ENCODE measurements at places on chromosomes 13 and 19.

GRCh38 chr19:7965259-7965841, 21.9 kb upstream of the TIMM44 start:
- no peak for DNase-seq

- peak; percentile 96 for DNase-seq
Observed at GRCh38 chr19:16118489-16119033, 6.9 kb downstream of the RAB8A start.

- no peak for DNase-seq
Observed at GRCh38 chr13:88704600-88705275, 1033.6 kb downstream of the SLITRK5 start.

DNA sequence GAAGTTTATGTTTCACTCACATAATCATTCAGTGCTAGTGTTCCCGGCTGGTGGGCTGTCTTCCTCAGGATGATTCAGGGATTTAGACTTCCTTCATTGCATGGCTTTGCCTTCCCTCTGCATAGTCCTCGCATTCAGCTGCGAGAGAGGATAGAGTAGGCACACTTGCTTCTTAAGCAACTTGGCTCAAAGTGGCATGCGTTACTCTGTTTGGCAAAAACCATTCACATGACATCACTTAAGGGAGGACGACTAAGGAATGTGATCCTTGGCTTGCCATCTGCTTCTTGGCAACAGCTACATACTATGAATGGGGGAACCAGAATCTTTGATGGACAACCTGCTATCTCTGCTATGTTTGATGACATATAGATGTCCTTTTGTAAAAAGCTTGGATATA, 359.3 kb downstream of the TDRD3 start:
- DNase-seq, result no peak

DNA sequence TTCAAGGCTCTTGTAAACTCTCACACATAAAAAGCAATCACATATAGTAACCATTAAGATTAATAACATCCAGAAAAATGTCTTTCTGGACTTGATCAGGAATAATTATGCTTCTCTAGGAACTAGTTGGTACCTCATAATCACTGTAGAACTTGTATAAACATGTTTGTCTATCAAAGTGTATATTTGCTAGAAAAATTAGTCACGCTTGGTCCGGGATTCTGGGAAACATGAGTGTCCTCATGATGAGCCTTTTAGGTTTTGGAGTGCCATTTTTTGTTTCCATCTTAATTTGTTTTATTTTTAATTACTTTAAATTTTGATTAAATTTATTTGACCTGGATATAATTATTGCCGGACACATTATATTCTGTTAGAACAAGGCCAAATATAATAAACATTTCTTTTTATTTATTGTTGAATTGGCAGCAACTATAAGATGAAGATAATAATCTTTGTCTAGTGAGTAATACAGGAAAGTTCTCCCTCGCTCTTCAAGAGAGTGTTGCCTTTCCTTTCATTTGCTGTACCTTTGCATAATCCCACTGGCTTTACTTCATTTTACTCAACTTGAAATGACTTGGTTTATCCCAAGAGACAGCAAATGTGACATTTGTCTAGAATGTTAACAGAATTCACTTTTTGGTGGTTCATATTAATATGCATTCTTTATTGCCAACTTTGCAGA, 207.0 kb downstream of the NALCN start:
- DNase-seq, result no peak

- no peak for DNase-seq
Observed at GRCh38 chr13:24784319-24784718, 20.4 kb downstream of the RNF17 start.

DNA sequence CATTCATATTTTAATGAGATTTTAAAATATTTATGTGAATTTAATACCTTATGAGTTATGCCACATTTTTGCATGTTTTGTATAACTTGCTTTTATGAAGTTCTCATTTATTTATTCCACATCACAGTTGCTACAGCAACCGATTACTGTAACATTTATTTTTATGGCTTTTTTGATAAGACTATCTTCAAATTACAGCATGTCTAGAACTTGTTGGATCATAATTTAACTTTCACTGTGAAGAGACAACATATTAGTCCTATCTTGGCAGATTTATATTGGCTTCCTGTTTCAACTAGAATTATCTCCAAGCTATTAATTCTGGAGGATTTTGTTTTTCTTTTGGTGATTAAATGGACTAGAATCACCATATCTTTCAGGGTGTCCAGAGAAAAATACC, 793.7 kb upstream of the SLITRK5 start:
- no peak for DNase-seq

Measured in NAMALWA (cell line).